ENCODE measurements at places on chromosomes 1 and 21. TPM values are rescaled to one million over a fixed set of nuclear protein-coding genes. Genes with fewer than 3 reads are reported as not detected.

SHISAL2A gene
- not detected for total RNA-seq

GSTM5 gene
- 13.0 TPM for total RNA-seq

FMO3 gene
- total RNA-seq, result 1.3 TPM

GBP1 gene
- total RNA-seq, result 16.7 TPM

NHLH1 gene
- total RNA-seq, result not detected

TMPRSS15 gene
- not detected for total RNA-seq

CLDN17 gene
- not detected for total RNA-seq

BARHL2 gene
- not detected for total RNA-seq
